Memory B cell (primary cell): ENCODE measurements at places on chromosomes 6 and 20.

GRCh38 chr20:46458866-46459750 is 52.7 kb upstream of the ELMO2 start:
- peaks cover 14% of the 10 kb centered on the region for H3K27me3 ChIP-seq
- H3K4me3 ChIP-seq, result peak overlapping the region; percentile 27
- no peaks in the 10 kb centered on the region for H3K4me1 ChIP-seq
- peaks cover 6% of the 10 kb centered on the region for H3K36me3 ChIP-seq
- no peak for DNase-seq

GRCh38 chr6:27479319-27480182 is 6.6 kb upstream of the ZNF184 start:
- H3K36me3 ChIP-seq, result no peaks in the 10 kb centered on the region
- no peaks in the 10 kb centered on the region for H3K27me3 ChIP-seq
- peaks cover 5% of the 10 kb centered on the region for H3K4me1 ChIP-seq
- H3K4me3 ChIP-seq, result no peak overlapping the region

GRCh38 chr6:34318499-34319470 is 70.0 kb upstream of the SMIM29 start:
- H3K27ac ChIP-seq, result peak overlapping the region; percentile 55
- H3K36me3 ChIP-seq, result peaks cover 7% of the 10 kb centered on the region
- H3K27me3 ChIP-seq, result no peaks in the 10 kb centered on the region
- H3K4me1 ChIP-seq, result peaks cover 33% of the 10 kb centered on the region

DNA sequence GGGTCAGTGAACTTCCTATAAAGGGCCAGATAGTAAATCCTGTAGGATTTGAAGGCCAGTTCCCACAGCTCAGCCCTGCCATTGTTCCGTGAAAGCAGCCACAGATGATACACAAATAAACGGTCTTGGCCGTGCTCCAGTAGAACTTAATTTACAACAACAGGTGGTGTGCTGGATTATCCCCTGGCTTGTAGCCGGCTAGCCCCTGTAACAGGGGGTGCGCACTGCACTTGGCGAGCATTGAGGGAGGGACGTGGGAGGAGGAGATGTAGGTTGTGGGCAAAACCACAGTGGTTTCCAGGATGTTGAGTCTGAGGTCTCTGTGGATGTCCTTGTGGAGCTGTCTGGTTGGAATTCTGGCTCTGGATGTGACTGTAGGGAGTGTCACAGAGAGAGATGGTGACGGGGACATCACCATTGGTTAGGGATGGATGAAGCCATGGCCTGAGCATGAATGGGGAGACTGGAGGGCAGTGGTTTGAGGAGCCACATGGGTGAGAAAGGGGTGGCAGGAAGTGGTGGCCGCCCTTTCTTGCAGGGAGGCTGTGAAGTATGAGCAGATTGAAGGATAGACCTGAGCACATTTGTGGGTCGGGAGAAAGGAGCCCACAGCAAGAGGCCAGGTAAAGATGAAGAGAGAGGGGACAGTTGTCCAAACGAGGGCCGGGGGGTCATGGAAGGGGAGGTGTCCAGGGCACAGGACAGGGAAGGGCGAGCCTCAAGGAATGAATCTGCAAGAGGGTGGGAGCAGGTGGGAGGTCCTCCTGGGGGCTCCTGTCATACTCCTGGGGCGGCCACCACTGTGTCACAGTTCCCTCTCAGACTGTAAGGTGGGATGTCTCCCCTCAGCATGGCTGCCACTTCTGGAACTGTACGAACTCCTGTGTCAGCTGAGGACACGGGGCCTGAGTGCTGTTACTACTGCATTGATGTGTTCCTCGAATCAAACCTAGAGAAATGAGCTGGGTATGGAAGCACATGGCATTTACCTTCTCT is 53.6 kb downstream of the CDH26 start:
- no peaks in the 10 kb centered on the region for H3K4me1 ChIP-seq
- no peak for DNase-seq
- no peaks in the 10 kb centered on the region for H3K27me3 ChIP-seq
- no peak overlapping the region for H3K4me3 ChIP-seq
- H3K27ac ChIP-seq, result no peak overlapping the region

DNA sequence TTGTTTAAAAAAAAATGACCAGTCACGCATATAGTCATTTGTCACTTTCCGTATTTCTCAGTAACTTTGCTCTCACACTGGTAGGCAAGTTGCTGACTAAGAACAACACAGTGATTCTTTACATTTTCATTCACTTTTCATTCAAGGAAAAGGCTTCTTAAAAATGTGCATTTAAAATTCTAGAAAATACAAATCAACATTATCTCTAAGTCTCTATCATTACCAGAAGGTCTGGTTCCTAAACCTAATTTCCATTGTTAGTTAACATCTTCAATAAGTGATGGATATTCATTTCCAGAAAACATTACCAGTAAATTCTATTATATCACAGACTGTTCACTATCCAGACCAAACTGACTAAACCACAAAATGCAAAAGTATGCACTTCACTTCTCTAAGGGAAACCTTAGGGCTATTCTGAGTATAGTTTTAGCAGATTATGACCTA is 115.3 kb downstream of the AHI1 start:
- DNase-seq, result no peak
- H3K4me1 ChIP-seq, result no peaks in the 10 kb centered on the region
- no peak overlapping the region for H3K4me3 ChIP-seq
- H3K27ac ChIP-seq, result no peak overlapping the region
- no peaks in the 10 kb centered on the region for H3K27me3 ChIP-seq
- no peaks in the 10 kb centered on the region for H3K36me3 ChIP-seq

DNA sequence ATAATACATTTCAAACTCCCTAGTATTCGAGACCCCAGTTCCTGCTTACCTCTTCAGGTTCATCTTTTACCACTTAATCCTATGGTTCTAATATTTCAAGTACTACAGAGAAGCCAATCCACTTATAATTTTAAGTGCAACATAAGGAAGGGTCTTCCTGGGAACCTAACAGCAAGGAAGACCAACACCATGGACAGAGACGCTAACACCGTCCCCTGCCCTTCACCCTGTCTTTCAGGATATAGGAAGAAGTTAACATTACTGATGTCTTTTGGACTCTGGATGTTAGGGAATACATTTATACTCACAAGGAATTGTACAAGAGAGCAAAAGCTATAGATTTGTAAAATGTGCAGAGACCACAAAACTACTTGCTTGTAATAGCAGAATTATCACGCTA is 565.0 kb upstream of the CHD6 start:
- no peak for DNase-seq
- H3K4me3 ChIP-seq, result no peak overlapping the region
- peaks cover 4% of the 10 kb centered on the region for H3K27me3 ChIP-seq
- H3K27ac ChIP-seq, result no peak overlapping the region

GRCh38 chr6:142165227-142165626 is 18.2 kb downstream of the VTA1 start:
- H3K27me3 ChIP-seq, result no peaks in the 10 kb centered on the region
- peaks cover 13% of the 10 kb centered on the region for H3K36me3 ChIP-seq
- no peak overlapping the region for H3K4me3 ChIP-seq
- DNase-seq, result no peak
- peaks cover 14% of the 10 kb centered on the region for H3K4me1 ChIP-seq
- H3K27ac ChIP-seq, result peak overlapping the region; percentile 63

- peaks cover 6% of the 10 kb centered on the region for H3K4me1 ChIP-seq
- no peak overlapping the region for H3K27ac ChIP-seq
- peaks cover 24% of the 10 kb centered on the region for H3K27me3 ChIP-seq
- no peaks in the 10 kb centered on the region for H3K36me3 ChIP-seq
- no peak overlapping the region for H3K4me3 ChIP-seq
Observed at GRCh38 chr20:62704341-62704948, 4.2 kb upstream of the NTSR1 start.

DNA sequence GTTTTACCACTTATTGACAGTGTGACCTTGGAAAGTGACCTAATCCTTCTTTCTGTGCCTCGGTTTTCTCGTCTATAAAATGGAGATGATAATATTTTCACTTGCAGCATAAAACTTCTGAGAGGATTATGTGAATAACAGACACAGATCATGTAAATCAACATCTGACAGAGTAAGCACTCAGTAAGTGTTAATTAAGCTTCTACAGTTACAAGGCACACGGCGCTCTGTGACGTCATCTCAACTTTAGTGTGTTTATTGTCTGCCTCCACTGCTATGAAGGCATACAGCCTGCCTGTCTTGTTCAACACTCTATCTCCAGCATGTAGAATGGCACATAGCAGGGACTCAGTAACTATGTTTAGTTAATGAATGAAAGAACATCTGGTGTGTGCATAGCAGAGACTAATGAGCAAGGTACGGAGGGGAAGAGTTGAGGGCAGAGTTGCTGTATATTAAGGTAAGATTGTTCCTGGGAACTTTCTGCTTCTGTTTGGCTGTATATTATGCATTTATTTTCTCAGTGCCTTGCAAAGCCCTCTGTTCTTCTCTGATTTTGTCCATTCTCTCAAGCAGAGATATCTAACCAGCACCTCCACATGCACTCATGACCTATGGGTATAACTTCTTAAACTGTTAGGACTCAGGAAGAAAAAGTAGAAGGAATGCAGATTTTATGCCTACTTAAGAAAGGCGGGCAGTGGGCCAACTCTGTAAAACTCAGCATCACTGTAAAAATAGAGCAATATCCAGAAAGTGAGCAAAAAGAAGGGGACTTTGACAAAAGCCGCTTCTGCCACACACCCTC is 66.4 kb upstream of the STMND1 start:
- no peaks in the 10 kb centered on the region for H3K4me1 ChIP-seq
- H3K36me3 ChIP-seq, result peaks cover 1% of the 10 kb centered on the region
- no peak overlapping the region for H3K4me3 ChIP-seq
- peaks cover 3% of the 10 kb centered on the region for H3K27me3 ChIP-seq
- DNase-seq, result no peak
- no peak overlapping the region for H3K27ac ChIP-seq

GRCh38 chr20:17961587-17961940 is 7.0 kb downstream of the SNX5 start:
- peaks cover 5% of the 10 kb centered on the region for H3K36me3 ChIP-seq
- peaks cover 65% of the 10 kb centered on the region for H3K4me1 ChIP-seq
- H3K27me3 ChIP-seq, result no peaks in the 10 kb centered on the region
- peak overlapping the region; percentile 64 for H3K4me3 ChIP-seq
- DNase-seq, result no peak
